Kidney tubule cell (primary cell): ENCODE measurements at places on chromosomes 4 and X.

GRCh38 chr4:83677656-83678055, 141.7 kb downstream of the GPAT3 start:
- no peak for DNase-seq

GRCh38 chr4:17013382-17014006, 115.0 kb upstream of the LDB2 start:
- no peak for DNase-seq

- no peak for DNase-seq
These were observed 74.6 kb downstream of the ACOX3 start for GRCh38 chr4:8365951-8366350.

- DNase-seq, result no peak
These were observed 78.5 kb downstream of the MSN start for GRCh38 chrX:65745992-65746391.

DNA sequence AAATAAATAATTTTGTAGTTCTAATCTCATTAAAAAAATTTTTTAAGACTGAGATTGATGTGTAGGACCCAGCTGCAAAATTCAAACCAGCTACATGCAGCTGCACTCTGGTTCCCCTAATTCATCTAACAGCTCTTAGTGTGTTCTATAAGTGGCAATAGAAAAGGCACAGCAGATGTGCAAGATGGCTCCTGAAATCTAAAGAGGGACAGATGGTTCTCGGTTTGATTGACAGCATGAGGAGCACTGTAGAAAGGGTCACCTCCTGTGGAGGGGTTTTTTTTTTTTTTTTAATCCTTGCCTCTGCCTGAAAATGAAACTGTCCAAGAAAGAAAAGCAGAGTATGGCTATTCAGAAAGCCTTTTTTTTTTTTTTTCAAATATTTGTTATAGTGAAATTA, 16.9 kb upstream of the OCIAD1 start:
- DNase-seq, result no peak

DNA sequence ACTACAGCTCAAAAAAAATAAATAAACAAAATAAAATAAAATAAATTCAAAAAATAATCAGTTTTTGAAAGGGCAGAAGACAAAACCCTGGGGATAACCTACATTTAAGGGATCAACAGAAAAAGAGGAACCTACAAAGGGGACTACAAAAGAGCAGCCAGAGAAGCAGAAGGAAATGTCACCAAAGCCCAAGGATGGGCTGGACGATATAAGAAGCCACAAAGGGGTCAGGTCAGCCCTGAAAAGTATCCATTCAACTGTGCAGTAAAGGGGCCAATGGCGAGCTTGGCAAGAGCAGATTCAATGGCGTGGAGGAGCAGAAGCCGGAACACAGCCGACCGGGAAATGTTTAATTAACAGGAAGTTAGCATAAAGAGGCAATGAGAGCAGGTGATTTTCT, 16.9 kb downstream of the ACOT9 start:
- no peak for DNase-seq
